ENCODE measurements at places on chromosomes 6 and 20. TPM values are rescaled to one million over a fixed set of nuclear protein-coding genes. Genes with fewer than 3 reads are reported as not detected.

DNA sequence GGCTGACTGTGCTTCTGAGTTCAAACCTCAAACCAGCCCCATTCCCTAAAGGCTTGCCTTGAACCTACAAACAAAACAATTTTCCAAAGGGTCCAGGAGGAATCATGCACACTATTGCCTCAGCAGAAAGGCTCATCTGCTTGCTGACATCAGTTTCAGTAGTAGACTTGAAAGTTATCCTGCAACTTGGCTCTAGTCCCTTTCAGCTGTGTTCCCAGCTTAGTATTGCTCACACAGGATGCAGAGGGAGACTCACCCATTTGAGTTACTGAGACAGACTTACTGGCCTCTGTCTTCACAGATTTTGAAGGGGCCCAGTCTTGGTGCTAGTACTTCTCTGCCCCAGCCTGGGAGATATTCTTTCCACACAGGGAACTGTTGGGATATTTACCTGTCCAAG is 38.5 kb upstream of the TFB1M start:
- DNase-seq: peak; percentile 70
- no peaks in the 10 kb centered on the region for H3K4me1 ChIP-seq
- no peaks in the 10 kb centered on the region for H3K27me3 ChIP-seq
- no peak overlapping the region for H3K4me3 ChIP-seq
- no peak overlapping the region for H3K27ac ChIP-seq

GRCh38 chr20:32680544-32681174 is 6.9 kb upstream of the C20orf203 start:
- H3K4me3 ChIP-seq: no peak overlapping the region
- H3K4me1 ChIP-seq: peaks cover 4% of the 10 kb centered on the region
- no peaks in the 10 kb centered on the region for H3K36me3 ChIP-seq
- DNase-seq: no peak

METTL24 gene
- 2.6 TPM for total RNA-seq

AARS2 gene
- total RNA-seq: 24.3 TPM

ZNF165 gene
- 0.33 TPM for total RNA-seq

ARHGAP40 gene
- total RNA-seq: not detected
